HFFc6 (cell line): ENCODE measurements at places on chromosomes 16 and 17. TPM values are rescaled to one million over a fixed set of nuclear protein-coding genes. Genes with fewer than 3 reads are reported as not detected.

Gene AOC3
- total RNA-seq: not detected in 2 replicates

Gene FN3K
- 1.5 and 3.8 TPM in 2 replicates for total RNA-seq

DNA sequence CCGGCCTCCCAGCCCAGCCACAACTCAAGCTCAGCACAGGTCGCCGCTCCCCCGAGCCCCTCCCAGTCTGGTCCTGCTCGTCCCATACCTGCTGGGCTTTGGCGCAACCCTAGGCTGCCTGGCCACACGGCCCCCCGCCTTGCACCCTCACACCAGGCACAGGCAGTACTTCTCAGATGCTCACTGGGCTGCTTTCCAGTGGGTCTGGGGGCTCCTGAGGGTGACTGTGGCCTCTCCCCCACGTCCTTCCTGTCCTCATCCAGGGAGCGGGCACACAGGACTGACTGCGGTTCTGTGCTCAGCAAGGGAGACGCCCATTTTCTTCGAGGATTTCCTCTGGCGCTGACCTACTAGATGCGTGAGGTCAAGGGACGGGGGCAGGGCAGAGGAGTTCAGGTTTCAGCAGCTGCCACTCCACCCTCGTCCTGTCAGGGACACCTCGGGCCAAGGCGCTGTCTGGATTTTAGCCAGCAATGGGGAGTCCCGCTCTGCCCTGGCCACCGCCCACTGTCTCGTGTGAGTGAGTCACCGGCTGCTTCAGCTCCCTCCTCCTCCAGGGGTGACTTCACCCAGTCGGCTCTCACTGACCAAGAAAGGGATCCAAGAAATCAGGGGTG lies 115.8 kb downstream of the NPIPB11 start:
- H3K4me1 ChIP-seq: peaks cover 5% of the 10 kb centered on the region
- H3K27me3 ChIP-seq: peaks cover 9% of the 10 kb centered on the region
- H3K4me3 ChIP-seq: peak overlapping the region; percentile 63; the same call in 1 of the 2 replicates
- DNase-seq: peak; percentile 89
- no peaks in the 10 kb centered on the region for H3K36me3 ChIP-seq

DNA sequence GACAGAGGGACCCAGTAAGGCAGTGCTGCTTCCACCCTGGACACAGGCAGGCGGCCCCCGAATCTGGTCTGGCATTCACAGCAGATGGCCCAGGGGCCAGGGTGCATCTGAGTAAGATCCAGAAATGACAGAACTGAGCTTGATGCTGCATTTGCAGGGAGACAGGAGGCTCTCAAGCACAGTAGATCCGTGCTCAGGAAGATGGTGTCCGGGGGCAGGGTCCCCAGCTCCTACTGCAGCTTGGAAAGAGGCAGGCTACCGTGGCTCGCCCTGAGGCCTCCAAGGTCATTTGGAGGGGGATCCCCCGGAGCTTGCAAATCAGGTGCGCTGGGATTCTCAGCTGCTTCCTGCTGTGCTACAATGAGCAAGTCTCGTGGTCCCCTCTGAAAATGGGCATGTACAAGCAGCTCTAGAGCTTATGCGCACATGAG lies 2.2 kb downstream of the C16orf95 start:
- H3K27ac ChIP-seq: no peak overlapping the region
- H3K4me3 ChIP-seq: no peak overlapping the region
- H3K4me1 ChIP-seq: peaks cover 25% of the 10 kb centered on the region
- DNase-seq: no peak

GRCh38 chr16:6576606-6577005 lies 756.0 kb upstream of the RBFOX1 start:
- H3K36me3 ChIP-seq: no peaks in the 10 kb centered on the region
- no peak for DNase-seq
- no peaks in the 10 kb centered on the region for H3K4me1 ChIP-seq
- no peak overlapping the region for H3K4me3 ChIP-seq
- H3K27me3 ChIP-seq: no peaks in the 10 kb centered on the region
- H3K27ac ChIP-seq: no peak overlapping the region

- H3K36me3 ChIP-seq: peaks cover 8% of the 10 kb centered on the region
- H3K4me1 ChIP-seq: peaks cover 39% of the 10 kb centered on the region
- H3K4me3 ChIP-seq: peak overlapping the region; percentile 91
- peak overlapping the region; percentile 96 for H3K27ac ChIP-seq
- DNase-seq: peak; percentile 41
Measured at GRCh38 chr16:526181-527014, 1.1 kb upstream of the CAPN15 start.

DNA sequence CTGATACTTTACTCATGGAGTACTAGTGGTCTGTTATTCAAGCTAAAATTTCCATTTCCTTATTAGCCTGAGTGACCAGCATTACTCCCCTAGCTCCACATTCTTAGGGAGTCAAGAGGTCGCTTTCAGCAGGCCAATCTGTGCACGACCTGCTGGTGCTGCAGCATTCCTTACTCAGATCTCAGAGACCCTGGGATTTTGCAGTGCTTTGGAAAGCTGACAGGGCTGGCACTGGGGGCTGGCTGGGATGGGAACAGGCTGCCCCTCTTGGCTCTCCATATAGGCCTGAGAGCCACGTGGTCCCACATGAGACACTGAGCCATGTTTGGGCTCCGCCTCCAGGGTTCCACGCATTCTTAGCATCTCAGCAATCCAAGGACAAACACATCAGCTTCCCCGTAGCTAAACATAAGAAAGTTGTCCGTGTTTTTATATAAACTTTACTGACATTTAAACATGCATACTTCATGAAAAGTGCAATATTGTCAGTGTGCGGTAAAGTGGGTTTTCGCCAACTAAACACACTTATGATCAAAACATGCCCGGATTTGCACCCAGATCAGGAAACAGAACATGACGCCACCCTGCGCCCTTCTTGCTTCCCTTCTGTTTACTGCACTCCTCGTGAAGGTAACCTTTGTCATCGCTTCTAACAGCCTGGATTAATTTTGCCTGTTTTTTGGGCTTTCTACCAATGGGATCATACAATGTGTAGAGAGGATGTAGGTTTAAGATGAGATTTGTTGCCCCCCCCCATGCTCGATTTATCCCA lies 254.5 kb upstream of the CACNG5 start:
- peaks cover 18% of the 10 kb centered on the region for H3K36me3 ChIP-seq
- peak; percentile 52 for DNase-seq
- peak overlapping the region; percentile 60 for H3K4me3 ChIP-seq
- peaks cover 9% of the 10 kb centered on the region for H3K27me3 ChIP-seq
- H3K27ac ChIP-seq: peak overlapping the region; percentile 84
- H3K4me1 ChIP-seq: peaks cover 55% of the 10 kb centered on the region

DNA sequence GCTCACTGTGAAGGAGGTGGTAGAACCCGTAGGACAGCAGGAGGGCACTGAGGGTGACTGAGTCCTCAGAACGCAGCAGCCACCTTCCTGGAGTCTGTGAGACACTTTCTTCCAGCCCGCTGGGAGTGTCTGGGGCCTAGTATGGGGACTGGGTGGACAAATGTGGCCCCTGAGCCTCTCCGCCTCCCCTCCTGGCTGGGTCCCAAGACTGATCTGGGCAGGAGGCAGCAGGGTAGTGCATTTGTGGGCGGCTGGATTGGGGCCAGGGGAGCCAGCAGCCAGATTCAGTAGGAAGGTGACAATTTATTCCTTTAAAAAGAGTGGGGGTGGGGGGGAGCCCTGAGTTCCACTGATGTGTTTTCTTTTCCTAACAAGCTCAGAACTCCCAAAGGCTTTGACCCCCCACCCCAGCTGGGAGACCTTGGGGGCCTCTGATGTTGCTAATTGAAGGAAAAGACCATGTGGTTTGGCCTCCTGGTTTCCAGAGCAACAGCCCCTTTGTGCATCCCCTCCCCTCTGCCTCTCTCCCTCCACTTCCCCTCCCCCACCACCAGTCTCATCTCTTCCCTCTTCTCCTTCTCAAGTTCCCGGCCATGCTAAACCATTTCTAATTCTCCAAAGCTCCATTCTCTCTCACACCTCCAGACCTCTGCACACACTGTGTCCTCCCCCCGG lies 4.4 kb downstream of the CLEC19A start:
- H3K4me3 ChIP-seq: no peak overlapping the region
- no peaks in the 10 kb centered on the region for H3K4me1 ChIP-seq
- no peak overlapping the region for H3K27ac ChIP-seq
- no peaks in the 10 kb centered on the region for H3K36me3 ChIP-seq
- no peak for DNase-seq
- H3K27me3 ChIP-seq: peaks cover 4% of the 10 kb centered on the region

- no peaks in the 10 kb centered on the region; the same call in 1 of the 2 replicates for H3K36me3 ChIP-seq
- H3K27me3 ChIP-seq: no peaks in the 10 kb centered on the region
- H3K4me1 ChIP-seq: peaks cover 10% of the 10 kb centered on the region; the same call in 1 of the 2 replicates
- H3K27ac ChIP-seq: no peak overlapping the region
- H3K4me3 ChIP-seq: no peak overlapping the region
Measured at GRCh38 chr17:50451943-50452629, 16.6 kb downstream of the CHAD start.

- peaks cover 3% of the 10 kb centered on the region; the same call in 1 of the 2 replicates for H3K27me3 ChIP-seq
- H3K27ac ChIP-seq: no peak overlapping the region
- no peak for DNase-seq
- H3K4me1 ChIP-seq: peaks cover 15% of the 10 kb centered on the region
Measured at GRCh38 chr17:63223212-63223911, 222.7 kb downstream of the CYB561 start.

DNA sequence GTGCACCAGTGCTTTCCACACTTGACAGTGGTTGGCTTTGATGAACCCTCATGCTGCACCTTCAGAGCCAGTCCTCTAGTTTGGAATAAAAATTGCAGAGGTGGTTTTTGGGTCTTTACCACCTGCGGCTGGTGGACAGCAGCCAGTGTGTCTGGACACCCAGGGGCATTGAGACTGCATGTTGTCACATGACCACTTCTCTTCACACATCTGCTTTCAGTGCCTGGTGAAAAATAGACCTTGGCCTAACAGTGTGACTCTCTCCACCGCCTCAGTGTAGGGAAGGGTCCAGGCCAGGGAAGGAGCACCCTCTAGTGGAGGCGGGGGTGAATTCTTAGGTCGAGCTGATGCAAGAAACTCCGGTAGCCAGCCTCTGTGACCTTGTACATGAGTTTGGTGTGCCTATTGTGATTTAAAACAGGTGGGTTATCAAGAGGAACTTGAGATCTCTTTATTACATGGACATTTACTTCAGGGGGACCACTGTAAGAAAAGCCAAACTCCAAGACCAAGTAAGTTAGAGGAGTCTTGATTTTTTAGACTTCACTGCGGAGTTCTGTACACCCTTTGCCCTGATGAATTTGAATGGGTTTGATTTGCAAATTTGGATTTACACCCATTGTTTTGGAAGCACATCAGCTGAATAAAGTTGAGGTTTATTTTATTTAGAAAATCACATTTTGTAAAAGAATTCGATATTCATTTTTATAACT lies 17.9 kb downstream of the GOSR2 start:
- H3K27me3 ChIP-seq: no peaks in the 10 kb centered on the region; the same call in 1 of the 2 replicates
- H3K36me3 ChIP-seq: peaks cover 20% of the 10 kb centered on the region
- H3K4me3 ChIP-seq: no peak overlapping the region
- peaks cover 27% of the 10 kb centered on the region for H3K4me1 ChIP-seq
- peak overlapping the region; percentile 60 for H3K27ac ChIP-seq

GRCh38 chr16:13335879-13336278 lies 434.5 kb downstream of the SHISA9 start:
- no peak overlapping the region for H3K27ac ChIP-seq
- H3K4me3 ChIP-seq: no peak overlapping the region
- H3K27me3 ChIP-seq: peaks cover 2% of the 10 kb centered on the region
- no peak for DNase-seq

DNA sequence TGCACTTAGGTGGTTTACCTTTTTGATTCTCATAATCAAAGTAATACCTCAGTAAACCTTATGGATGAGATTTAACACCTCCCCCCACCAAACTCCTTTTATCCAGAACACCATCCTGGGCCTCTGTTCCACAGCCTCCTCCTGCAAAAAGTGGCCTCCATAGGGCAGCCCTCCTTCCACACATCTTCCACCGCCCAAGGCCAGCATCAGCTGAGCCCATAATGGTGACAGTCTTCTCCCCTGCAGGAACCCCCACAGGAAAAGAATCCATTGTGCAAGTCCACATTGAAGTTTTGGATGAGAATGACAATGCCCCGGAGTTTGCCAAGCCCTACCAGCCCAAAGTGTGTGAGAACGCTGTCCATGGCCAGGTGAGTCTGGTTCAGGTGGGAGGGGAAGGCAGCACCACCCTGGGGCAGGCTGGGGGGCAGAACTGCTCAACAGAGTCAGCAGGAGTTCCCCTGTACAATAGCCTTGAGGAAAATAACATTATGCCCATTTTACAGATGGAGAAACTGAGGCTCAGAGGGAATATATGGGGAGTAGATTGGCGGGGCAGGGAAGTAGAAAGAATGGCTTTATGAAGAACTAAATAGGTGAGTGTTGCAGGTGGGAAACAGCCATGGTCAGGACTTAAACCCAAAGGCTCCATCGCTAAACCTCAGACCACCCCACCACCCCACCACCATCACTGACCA lies 29.2 kb upstream of the BEAN1 start:
- H3K36me3 ChIP-seq: no peaks in the 10 kb centered on the region
- DNase-seq: no peak
- no peaks in the 10 kb centered on the region for H3K4me1 ChIP-seq
- no peak overlapping the region for H3K27ac ChIP-seq

GRCh38 chr17:67671493-67671892 lies 46.2 kb upstream of the NOL11 start:
- H3K36me3 ChIP-seq: no peaks in the 10 kb centered on the region
- H3K4me1 ChIP-seq: peaks cover 4% of the 10 kb centered on the region; the same call in 1 of the 2 replicates
- DNase-seq: no peak
- H3K27ac ChIP-seq: no peak overlapping the region

DNA sequence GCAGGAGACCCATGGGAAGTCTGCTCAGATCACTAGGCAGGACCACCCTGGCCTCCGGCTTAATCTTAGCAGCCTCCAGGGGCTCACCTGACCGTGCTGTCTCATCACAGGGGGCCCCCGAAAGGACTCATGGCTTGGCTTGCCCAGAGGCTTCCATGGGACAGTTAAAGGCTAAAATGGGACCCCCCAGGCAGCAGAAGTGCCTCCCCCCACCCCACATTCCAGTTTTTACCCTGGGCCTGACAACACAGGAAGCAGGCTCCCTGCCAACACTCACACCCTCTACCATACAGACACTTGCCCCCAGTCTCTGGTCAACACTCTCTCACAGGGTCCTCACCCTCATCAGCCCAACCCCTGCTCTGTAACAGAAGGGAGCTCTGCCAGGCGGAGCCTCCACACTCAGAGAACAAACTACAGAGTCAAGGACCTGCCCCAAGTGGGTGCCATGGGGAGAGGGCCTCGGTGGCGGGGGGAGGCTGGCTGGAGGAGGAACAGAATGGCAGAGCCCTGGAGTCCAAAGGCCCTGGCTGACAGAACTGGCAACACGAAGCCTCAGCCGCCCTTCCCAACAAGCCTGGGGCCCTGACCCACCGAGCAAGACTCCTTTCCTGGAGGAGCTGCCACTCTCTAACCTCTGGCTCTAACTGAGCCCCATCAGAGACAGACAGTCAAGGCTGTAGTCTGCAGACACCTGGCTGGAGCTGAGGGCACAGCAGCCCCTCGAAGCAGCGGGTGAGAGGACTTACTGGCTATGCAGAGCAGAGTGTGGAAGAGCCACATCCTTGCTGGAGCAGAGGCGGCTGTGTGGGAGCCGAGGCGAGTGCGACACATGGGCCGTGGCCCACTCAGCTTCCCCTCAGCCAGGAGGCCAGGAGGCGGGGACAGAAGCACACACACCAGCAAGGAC lies at the start of gene ITGAE:
Gene ITGAE, minus strand, starts transcription at position 827 of the 910 bp plus-strand sequence. Its CDS starts 44 bp downstream, at position 783.
- H3K27me3 ChIP-seq: peaks cover 4% of the 10 kb centered on the region; the same call in 1 of the 2 replicates
- no peak for DNase-seq
- H3K27ac ChIP-seq: peak within 1 kb of the TSS; percentile 63; the same call in 1 of the 2 replicates
- H3K4me1 ChIP-seq: peaks cover 69% of the 10 kb centered on the region
- H3K36me3 ChIP-seq: no peaks in the 10 kb centered on the region
- H3K4me3 ChIP-seq: no peak within 1 kb of the TSS
